Midbrain (tissue), 1 donor: ENCODE measurements at places on chromosomes 12 and 14.

- DNase-seq: no peak
Observed at GRCh38 chr12:93663729-93664084, 13.5 kb upstream of the CRADD start.

- DNase-seq: no peak
Observed at GRCh38 chr12:89334548-89335169, 17.6 kb downstream of the DUSP6 start.

GRCh38 chr12:25965682-25966081, 7.2 kb downstream of the RASSF8 start:
- DNase-seq: no peak

- DNase-seq: no peak
Observed at GRCh38 chr12:51270951-51271518, 820 bp upstream of the SMAGP start.

DNA sequence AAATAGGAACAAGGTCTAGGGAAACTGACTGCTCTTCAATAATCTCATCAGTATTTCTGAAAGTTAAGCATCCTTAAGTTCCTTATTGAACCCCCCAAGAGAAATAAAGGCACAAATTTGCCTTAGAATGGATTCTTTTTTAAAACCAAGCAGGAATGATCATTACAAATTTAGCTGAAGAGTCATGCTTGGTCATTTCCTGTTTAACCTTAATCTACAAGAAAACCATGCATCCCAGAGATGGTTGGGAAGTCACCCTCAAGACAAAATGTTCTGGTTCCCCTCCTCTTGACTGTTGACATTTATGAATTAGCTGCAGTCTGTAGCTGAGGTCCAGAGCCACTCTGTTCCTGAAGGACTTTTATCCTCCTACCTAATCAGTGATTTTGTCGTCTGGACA, 291.8 kb upstream of the G2E3 start:
- no peak for DNase-seq

DNA sequence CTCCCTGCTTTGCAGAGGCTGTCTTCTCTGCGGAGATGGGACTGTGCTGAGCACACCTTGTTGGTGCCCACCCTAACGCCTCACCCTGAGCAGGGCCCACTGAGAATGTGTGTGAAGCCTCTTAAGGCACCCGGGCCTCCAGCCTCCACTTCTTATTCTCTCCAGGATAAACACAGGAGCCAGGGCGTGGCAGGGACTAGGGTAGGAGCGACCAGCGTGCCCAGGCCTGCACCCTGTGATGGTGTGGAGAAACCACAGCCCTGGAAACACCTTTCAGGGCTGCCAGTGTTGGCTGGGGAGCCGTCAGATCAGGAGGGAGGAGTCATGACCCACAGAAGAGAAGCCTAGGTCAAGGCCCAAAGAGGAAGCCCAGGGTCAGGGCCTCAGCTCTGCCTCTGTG, 41.3 kb downstream of the VDR start:
- no peak for DNase-seq

DNA sequence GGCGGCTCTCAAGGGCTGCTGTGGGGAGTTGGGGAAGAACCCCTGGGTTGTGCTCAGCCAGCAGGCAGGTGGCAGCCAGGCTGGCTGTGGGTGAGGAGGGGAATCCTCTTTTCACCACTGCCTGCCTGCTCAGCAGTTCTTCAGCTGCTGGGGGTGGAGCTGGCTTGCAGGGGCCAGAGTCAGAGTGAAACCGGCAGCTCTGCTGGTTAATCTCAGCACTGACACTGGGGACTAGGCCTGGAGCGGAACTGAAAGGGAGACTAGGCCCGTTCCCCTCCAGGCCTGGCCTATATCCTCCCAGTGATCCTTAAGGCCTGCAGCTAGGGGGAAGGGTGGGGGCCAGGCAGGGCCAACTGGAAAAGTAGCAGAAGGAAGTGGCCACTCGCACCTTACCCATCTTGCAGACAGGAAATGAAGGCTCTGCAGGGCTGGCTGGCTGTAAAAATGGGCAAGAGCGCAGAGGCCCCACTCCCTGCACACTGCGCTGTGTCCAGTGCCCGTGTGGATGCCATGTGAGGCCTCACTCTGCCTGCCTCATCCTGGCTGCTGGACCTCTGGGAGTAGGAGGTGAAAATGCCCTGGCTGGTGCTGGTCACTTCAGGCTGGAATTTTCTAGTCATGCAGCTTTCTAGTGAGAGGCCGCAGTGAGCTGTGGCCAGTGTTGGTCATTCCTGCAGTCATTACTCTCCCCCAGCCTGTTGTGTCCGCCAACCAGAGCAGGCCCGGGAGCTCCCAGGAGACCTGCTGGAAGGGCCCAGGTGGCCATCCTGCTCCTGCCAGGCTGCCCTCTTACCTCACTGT, 39.4 kb downstream of the SH2B3 start:
- peak; percentile 42 for DNase-seq

DNA sequence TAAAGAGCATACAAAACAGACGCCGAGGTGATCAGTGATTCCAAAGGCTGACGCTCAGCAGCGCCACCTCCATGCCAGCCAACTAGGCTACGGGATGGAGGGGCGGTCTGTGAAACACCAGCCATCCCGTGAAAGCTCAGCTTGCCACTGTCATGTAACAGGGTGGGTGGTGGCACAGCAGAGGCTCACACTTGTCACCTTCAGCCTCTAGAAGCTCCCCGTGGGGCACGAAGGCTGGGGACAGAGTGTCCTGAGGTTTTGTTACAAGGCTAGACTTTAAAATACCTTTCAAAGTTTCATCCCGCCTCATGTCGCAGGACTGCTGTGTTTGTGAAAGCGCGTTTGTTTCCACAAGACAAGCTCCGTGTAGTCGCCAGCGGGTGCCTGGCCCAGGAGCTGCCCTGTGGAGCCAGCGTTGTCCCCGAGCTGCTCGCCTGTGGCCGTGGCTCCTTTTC, 20.7 kb downstream of the XRCC3 start:
- peak; percentile 7 for DNase-seq

- DNase-seq: no peak
Observed at GRCh38 chr12:47808050-47808449, 11.7 kb downstream of the HDAC7 start.

DNA sequence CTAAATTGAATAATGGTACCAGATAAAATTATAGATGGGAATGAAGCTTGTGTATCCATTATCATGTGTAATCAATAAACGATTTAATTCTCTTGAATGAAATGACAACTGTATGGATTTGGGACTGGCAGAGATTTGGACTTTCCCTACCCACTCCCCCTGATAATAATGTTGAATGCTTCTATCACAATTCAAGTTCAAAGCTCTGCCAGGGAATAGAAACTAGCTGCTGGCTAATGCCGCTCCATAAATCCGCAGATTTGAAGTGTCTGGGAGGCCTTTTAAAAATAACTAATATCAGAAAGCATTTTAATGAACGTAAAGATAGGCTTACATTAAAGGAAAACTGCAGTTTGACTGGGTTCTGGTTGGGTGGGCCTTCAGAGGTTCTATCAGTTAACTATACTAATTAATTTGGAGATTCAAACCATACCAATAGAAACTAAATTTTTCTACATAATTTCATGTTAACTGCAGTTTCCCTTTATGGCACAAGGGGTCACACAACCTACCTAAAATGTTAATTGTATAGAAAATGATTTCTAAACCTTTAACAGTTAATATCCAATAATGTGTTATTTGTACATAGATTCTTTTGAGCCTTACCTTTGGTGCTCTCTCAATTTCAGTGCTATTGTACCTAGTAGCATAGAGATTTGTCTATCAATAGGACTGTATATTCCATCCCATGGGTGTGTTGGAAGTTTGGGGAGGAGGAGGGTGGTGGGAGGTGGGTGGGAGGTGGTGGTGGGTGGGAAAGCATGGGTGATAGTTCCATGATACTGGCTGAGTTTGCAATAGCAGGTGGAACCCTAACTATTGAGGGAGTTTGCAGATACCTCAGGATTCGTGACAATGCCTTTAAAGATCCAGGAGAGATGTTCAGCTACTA, 4.9 kb downstream of the HNRNPA1 start:
- DNase-seq: no peak

GRCh38 chr12:124527861-124528561, 39.4 kb downstream of the NCOR2 start:
- no peak for DNase-seq

- DNase-seq: no peak
Observed at GRCh38 chr14:77579065-77579464, 37.4 kb downstream of the SPTLC2 start.

- DNase-seq: no peak
Observed at GRCh38 chr14:48731260-48731659, 854.9 kb downstream of the RPS29 start.

DNA sequence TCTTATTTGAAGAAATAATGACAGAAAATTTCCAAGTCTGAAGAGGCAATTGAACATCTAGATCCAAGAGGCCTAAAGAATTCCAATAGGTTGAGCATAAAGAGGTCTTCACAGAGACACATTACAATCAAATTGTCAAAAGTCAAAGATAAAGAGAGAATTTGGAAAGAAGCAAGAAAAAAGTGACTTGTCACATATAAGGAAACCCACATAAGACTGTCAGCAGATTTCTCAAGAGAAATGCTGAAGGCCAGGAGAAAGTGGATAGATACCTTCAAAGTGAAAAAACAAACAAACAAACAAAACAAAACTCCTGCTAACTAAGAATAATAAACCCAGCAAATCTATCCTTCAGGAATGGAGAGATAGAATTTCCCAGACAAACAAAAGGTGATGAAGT, 118.1 kb upstream of the LGR5 start:
- DNase-seq: no peak

DNA sequence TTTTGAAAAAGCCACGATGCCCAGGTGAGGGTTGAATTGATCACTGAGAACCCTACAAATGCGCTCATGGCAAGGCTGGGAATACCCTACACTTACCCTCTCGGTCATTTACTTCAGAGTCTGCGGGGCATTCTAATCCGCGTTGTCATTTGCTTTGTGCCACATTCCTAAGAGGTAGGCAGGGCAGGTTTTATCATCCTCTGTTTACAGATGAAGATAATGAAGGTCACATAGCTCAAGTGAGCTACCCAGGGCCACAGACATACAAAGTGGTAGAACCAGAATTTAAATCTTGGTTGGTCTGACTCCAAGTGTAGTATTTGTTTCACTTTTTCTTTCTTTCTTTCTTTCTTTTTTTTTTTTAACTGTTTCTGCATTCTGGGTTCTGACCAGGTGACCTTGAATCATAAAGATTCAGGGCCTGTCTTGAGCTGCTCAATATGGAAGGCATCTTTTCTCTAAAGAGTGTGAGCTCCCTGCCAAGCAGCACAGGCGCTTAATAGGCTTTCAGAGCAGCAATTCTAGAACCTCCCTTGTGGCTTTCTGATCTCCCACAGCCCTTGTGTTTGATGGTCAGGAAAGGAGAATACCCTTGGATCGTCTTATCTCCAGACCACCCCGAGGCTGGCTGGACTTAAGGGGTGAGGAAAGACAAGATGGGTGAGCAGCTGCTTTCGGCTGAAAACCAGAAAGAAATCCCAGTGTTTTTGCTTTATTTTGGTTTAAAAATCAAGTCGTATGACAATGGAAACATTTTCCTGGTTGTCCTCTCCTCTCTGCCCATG, 662 bp upstream of the BATF start:
- DNase-seq: no peak

DNA sequence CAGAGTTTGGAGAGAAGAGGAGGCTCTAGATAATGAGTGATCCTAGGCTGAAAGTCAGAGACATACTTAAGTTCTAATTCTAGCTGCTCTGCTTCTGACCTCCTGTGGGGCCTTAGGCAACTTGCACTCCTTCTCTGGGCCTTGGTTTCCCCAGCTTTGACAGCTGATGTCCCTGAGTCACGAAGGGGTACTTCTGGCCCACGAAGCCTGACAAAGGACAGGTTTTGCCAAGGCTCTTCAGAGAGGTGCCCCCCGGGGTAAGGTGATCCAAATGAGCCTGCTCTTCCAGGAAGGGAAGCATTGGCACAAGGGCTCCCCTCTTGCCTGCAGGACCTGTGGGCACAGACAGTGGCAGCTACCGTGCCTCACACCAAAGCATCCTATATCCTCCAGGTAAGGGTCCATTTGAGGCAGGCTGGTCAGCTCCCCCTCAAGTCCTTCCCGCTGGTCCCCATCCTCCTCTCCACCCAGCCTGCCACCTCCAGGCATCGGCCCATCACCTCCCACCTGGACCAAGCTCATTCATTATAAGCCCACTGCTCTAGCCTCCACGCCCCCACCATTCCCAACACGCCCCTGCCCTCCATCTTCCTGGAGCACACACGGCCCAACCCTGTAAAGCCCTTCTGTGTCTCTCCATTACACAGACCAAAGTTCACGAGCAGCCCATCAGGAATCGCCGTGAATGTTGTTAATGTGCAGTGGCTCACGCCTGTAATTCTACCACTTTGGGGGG, 1.9 kb upstream of the PPP1R13B start:
- DNase-seq: no peak

DNA sequence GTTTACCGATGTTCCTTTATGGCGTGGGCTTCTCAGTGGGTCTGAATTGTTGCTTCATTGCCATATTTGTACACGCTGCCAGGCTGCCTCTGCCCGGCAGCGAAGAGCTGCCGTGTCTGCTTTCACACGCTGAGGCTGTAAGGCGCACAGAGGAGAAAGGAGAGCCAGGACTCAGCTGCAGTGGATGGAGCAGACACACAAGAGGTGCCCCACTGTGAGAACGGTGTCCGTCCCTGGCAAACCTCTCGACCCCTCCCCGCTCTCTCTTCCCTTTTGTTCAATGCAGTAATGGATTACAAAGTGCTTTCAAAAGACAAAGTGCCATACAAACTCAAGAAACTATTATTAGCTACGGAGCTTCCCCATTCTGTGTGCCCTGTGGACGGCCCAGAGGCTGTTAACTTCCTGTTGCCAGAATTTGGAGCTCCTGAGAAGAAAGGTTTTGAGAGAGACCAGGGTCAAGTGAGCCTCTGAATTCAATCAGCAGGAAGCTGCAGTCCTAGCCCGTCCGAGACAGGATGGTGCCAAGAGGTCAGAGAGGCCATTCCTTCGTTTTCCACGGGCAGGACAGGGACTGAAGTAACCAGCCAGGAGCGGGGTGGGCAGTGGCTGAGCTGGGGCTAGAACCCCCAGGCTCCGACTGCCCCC, 15.8 kb downstream of the CCND2 start:
- peak; percentile 39 for DNase-seq
